ENCODE measurements at places on chromosomes 12 and 14.

DNA sequence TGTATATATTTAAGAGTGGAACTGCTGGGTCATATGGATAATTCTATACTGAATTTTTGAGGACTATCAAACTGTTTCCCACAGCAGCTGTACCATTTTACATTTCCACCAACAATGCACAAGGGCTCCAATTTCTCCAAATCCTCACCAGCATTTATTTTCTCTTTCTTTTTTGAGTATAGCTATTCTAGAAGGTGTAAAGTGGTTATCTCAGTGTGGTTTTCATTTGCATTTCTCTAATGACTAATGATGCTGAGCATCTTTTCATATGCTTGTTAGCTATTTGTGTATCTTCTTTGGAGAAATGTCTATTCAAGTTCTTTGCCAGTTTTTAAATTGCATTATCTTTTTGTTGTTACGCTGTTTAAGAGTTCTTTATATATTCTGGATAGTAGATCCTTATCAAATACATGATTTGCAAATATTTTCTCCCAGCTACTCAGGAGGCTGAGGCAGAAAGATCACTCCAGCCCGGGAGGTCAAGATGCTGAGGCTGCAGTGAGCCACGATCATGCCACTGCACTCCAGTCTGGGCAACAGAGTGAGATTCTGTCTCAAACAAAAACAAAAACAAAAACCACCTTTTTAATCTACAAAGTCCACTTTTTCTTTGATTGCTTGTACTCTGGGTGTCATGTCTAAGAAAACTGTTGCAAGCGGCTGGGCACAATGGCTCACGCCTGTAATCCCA is 32.8 kb downstream of the GTF2A1 start:
- DNase-seq = no peak

DNA sequence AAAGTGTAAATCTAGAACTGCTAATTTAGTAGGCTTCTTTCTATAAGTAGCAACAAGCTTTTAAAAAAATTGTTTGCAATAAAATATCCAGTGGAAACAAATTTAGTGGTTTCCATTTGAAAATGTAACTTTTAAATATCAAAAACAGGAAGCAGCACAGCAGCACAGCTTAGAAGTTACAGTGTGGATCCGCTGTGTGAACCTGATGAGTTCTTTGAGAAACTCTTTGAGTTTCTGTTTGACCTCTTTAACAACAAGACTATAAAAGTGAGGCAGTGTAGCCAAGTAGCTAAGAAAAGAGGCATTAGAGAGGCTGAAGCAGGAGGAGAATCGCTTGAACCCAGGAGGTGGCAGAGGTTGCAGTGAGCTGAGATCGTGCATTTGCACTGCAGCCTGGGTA is 178.3 kb downstream of the NAV3 start:
- DNase-seq = no peak

DNA sequence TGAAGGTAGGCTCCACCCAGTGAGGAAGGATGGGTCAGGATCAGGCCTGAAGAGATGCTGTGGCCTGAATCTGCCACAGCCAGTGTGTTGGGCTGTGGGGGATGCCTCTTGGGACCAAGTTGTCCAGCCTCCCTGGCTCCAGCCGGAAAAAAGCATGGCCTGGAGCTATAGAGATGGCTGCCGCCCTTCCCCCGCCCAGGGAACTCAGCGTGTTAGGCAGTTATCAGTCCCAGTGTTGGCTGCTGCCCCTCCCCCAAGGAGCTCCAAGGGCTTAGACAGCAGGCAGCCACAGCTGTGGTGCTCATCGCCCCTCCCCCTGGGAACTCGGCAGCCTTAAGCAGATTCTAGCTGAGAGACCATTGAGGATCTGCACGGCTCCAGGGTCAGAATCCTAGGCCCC is 158.0 kb downstream of the CAPZA3 start:
- DNase-seq = no peak

GRCh38 chr12:124862768-124863415 is 772 bp downstream of the SCARB1 start:
- DNase-seq = no peak

DNA sequence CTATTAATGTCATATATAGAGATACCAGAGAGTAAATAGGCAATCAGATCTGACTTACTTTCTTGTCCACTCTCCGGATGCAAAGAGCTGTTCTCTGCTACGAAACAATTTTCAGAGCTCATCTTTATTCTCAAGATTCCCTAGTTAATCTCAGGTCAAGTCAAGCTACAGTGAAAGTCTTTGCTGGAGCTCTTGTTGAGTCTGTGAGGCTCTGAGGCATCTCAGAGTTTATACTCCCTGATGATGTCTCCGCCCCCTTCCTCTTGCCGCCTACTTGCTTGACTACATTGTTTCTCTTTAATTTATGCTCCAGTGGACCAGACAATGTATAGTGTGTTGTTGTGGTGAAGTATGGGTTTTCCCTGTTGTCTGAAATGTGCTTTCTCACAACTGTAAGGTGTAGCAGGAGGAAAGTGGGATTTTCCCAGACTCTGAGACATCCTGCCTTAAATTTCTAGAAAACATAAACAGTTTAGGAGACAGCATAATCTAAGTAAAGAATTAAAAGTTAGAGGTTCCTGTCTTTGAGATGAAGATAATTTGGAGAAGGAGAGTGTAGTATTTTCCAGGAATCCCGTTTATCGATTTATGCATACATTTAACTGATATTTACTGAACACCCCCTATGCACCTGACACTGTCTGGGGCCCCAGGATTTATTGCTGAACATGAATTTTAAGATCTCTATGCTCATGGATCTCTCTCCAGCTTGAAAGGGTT is at the start of gene CD69:
CD69 (minus strand) TSS at position 203 of the 720 bp plus-strand sequence; CDS start at position 122, 81 bp downstream.
- DNase-seq = no peak

GRCh38 chr12:118373616-118374015 is 909 bp upstream of the TAOK3 start:
- DNase-seq = no peak

GRCh38 chr12:115204957-115205754 is 521.2 kb upstream of the TBX3 start:
- DNase-seq = no peak

GRCh38 chr14:68874746-68875155 is 81.9 kb upstream of the ZFP36L1 start:
- DNase-seq = no peak

DNA sequence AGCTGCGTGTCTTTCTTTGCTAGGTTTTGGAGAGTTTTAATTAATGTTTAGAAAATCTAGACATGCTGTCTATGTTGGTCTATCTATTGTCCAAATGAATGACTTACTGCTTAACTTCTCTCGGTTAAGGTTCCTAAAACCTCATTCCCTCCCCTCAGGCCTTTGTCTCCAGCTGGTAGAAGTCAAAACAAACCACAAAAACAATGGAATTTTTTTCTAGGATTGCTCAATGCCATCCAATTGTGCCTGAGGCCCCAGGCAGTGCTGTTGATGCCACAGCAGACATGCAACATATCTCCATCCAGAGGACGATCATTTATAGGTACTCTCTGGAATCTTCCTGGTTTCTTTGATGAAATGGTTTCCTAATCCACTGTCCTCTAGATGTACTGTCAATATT is 448.2 kb upstream of the TBX3 start:
- no peak for DNase-seq

GRCh38 chr12:19482036-19482435 is 42.7 kb downstream of the AEBP2 start:
- DNase-seq = no peak

- DNase-seq = no peak
Observed at GRCh38 chr12:5259523-5259922, 172.4 kb upstream of the NTF3 start.

GRCh38 chr12:67922245-67922644 is 67.0 kb upstream of the IFNG-AS1 start:
- no peak for DNase-seq

GRCh38 chr12:6735448-6736191 is 11.8 kb downstream of the COPS7A start:
- peak; percentile 34 for DNase-seq

DNA sequence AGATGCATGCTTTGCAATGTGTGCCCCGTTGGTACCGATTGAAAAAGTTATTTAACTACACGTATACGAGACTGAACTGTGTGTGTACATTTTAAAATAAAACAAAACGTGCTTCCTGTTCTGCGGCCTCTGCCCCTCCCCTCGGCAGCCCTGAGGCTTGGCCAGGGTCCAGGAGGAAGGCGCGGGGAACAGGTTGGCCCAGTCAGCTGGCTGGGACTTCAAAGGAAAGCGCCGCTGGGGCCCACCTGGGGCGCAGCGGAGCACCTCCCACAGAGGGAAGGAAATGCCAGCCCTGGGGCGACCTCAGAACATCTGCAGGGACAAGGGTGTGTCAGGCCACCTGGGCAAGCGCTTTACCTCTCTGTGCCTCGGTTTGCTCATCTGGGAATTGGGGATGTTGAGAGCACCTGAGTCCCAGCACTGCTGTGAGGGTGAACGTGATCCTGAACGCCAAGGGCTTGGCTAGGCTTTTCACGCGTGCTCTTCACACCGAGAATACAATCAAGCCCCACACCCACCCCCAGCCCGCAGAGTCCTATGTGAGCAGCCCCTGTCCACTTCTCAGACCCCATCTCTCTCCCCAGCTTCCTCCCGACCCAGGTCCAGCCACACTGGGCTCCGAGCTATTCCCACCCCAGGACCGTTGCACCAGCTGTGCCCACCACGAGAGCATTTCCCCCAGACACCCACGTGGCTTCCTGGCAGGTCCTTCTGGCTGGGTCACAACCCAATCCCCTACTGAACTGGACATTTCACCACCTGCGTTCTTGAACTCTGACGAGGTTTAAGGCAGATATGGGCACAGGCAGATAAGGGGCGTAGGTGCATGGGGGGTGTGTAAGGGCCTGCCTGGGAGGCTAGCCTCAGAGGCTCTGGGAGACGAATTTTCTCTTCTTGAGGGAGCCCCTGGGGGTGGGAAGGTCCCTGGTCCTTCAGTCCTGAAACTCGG is 41.9 kb upstream of the NCOR2 start:
- DNase-seq = no peak

- DNase-seq = no peak
Observed at GRCh38 chr14:28577711-28578131, 188.9 kb upstream of the FOXG1 start.

- DNase-seq = no peak
Observed at GRCh38 chr12:121390856-121391255, 9.1 kb upstream of the RNF34 start.

Data from NCI-H1930 (cell line).